Memory B cell (primary cell): ENCODE measurements at places on chromosomes 7 and 10.

GRCh38 chr10:70234668-70235447 is 1.6 kb upstream of the PPA1 start:
- no peak for DNase-seq

- no peak for DNase-seq
These were observed 65.0 kb downstream of the STK17A start for GRCh38 chr7:43647673-43648472.

GRCh38 chr10:115093776-115094408 is 727 bp downstream of the ATRNL1 start:
- DNase-seq: peak; percentile 32

DNA sequence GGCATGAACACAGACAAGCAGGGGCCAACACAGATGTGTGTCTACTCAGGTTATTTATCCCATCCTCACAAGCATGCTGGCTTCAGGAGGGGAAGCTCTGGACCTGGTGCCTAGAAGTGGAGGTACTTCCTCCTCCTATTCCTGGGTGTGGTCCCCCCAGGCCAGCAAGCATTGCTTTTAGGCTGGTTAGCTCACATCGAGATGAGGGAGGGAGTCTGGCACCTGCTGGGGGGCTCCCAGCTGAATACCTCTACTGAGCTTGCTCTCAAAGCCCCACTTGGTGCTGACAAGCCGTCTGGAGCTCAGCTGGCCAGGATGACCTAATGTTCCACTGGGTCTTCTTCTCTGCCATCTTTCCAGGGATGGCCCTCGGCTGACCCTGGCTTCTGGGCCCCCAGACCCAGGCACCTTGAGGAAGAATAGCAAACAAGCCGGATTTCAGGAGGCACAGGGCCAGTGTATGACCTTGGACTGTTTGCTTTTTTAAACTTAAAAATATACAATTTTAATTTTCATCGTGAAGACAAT is 26.8 kb downstream of the FAM241B start:
- no peak for DNase-seq

GRCh38 chr7:7720750-7721621 is 2.6 kb upstream of the RPA3 start:
- DNase-seq: no peak

GRCh38 chr10:95425592-95426465 is 135.0 kb upstream of the PDLIM1 start:
- no peak for DNase-seq

GRCh38 chr7:104964626-104965236 is 49.3 kb upstream of the KMT2E start:
- no peak for DNase-seq

GRCh38 chr7:5495581-5496375 is 72.1 kb upstream of the TNRC18 start:
- DNase-seq: no peak

GRCh38 chr7:84911077-84911476 is 275.8 kb downstream of the SEMA3D start:
- DNase-seq: no peak

DNA sequence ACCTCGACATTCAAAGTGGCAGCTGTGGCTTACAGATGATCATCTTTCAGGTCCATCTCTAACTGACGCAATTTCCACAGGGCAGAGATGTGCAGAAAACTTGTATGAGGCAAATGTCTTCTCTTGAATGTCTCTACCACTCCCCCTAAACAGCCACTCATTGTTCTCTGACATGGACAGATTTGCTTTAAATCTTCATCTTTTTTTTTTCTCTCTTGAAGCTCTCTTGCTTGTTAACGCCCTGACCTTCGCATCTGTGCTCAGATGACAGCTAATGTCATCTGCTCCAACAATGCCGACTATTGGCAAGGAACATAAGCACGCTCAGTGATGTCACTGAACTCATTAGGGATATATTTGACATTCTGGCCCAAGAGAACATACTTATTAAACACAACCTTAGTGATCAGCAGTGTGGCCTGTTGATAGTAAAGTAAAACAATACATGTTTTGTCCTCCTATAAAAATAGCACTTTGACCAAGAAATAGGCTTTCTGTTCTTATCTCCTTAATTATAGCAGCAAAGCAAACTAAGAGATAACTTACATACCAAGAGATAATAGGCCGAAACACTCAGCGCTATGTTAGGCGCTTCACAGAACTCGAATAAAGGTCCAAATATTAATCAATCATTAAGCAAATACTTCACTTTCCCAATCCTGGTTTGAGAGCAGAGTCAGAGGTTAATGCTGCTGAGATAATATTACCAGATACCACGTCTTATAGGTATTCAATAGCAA is 583.5 kb downstream of the PARD3 start:
- no peak for DNase-seq

- no peak for DNase-seq
These were observed 37.1 kb upstream of the NXPH1 start for GRCh38 chr7:8396294-8396693.

- DNase-seq: no peak
These were observed 19.6 kb downstream of the SRI start for GRCh38 chr7:88200261-88200660.

DNA sequence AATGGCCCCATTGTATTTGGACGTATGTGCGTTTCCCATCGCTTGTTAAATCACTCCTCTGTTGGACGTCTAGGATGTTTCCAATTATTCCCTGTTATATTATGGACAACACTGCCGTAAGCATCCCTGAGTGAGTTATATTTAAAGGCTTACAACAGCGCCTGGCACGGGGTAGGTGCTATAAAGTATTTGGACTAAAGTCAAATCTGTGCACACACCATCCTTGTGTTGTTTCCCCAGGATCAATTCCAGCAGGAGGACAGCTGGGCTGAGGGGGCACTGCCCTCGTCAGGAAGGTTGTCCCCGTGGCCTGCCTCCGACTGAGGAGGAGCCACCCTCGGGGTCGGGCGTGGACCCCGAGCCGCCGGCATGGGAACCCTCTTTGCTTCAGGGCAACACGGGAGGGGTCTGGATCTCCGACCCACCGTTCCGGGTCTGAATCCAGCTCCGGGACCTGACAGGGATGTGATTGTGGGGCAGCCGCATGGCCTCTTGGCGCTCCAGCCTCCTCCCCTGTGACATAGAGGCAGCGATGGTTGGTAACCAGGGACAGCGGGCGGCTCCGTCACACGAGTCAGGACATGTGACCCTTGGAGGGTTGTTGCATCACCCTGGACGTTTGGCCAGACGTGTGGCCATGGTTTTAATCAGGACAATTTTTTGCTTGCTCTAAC is 1.5 kb upstream of the JAKMIP3 start:
- DNase-seq: no peak

- no peak for DNase-seq
These were observed 25.2 kb downstream of the IQCE start for GRCh38 chr7:2583798-2584580.

GRCh38 chr7:45446195-45446944 is 127.8 kb upstream of the ADCY1 start:
- no peak for DNase-seq

GRCh38 chr10:34789966-34790506 is 25.1 kb downstream of the PARD3 start:
- DNase-seq: no peak

- no peak for DNase-seq
These were observed 81.0 kb downstream of the CPVL start for GRCh38 chr7:29065181-29065857.

DNA sequence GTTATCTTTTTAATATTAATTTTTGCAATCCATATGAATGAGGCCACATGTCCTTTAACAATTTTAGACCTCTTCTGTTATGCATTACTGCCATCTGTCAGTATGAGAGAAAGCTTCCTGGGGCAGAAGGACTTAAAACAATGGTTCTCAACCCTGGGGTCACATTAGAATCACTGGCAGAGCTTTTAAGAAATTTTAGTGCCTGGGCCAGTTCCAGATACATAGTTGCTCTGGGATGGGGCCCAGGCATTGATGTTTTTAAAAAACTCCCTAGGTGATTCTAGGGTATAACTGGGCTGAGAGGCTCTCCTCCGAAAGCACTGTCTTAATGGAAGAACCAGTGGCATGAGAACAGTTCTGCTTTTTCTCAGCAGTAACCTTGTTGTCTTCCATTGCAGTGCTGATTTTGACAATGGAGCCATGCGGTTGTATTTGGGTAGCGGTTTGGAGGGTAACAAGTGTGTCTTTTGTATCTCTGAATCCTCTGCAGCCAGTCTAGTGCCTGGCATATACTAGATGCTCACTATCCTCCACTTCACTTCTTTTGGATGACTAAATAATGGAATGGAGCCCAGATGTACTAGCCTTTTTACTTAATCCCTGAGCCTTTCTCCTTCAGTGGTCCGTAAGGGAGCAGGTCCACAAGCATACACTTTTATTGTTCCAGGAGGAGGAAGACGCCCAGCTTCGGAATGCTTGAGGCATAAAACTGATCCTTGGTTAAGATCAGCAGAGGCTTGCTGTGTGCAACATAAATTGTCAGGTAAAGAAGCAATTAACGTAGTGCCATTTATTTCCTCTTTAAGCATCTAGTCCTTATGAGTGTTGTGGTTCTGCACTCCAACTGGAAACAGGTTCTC is 227.1 kb downstream of the AUTS2 start:
- no peak for DNase-seq

- DNase-seq: no peak
These were observed 220.6 kb downstream of the CCDC3 start for GRCh38 chr10:12780634-12781601.

DNA sequence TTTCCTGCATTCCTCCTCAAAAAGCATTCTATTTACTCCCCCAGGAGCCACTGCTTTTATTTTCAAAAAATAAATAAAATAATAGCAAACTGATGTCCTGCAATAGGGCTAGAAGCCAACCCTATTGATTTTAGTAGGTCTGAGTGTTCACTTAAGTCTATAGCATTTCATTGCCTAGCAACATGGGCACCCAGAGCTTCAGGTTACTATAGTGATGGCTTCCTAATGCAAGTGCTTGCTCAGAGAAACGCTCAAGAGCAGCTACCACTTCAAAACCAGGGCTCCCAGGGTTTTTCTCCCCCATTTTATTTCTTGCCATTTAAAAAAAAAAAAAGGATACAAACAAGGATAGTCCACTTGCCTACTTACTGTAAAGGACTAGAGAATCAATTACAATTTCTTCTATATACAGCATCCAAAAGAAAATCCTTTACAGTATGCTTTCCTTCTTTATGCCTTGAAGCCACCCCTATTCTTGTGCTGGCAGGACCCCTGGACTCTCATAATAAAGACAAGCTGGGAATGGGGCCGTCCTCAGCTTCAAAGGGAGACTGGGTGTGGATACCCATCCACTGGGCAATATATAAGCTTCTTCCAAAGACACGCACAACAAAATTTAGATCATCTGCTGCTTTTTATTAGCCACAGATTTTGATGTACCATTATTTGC is 133.3 kb downstream of the VPS41 start:
- DNase-seq: no peak

GRCh38 chr7:114662002-114662677 is 247.5 kb downstream of the FOXP2 start:
- no peak for DNase-seq

DNA sequence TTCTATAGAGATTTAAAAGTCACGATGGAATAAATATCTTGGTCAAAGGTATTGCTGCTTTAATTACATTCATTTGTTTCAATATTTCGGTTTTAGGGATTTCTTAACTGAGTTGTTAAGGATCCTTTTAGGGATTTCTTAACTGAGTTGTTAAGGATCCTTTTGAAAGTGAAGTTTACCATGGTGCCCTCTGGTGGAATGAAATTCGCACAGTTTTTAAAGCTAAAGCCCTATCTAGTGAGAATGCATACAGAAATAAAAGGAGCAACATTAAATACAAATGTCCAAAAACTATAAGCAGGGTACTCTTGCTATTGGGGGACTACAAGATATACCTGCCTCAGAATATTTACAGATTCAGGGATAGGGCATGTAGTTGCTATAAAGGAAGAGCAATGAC is 193.7 kb downstream of the RNLS start:
- DNase-seq: no peak

- DNase-seq: no peak
These were observed 49.4 kb downstream of the ZNF467 start for GRCh38 chr7:149723795-149724495.

DNA sequence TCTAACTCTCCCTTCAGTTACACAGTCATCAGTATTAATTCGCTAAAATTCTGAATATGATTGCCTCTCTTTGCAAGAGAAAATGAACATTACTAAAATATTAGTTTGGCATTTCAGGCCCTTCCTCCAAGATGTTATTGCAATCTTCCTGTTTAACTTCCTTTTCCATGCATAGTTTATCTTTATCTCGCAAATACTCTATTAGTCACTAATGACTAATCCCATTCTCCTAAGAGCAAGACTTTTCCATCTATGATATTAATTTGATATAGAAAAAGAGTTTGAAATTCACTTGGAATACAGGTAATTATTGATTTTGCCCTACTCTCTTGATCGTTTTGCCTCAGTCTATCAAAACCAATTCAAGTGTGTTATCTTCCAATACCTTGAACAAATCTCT is 41.8 kb upstream of the SEMA3A start:
- no peak for DNase-seq

GRCh38 chr7:138023618-138024342 is 21.9 kb upstream of the CREB3L2 start:
- no peak for DNase-seq

GRCh38 chr7:91537260-91538152 is 273.3 kb downstream of the FZD1 start:
- no peak for DNase-seq

- DNase-seq: no peak
These were observed 281.1 kb downstream of the ELFN1 start for GRCh38 chr7:1951159-1951536.

GRCh38 chr10:57973451-57973850 is 294.2 kb downstream of the IPMK start:
- no peak for DNase-seq

GRCh38 chr7:909358-910329 is 33.3 kb downstream of the GET4 start:
- peak; percentile 62 for DNase-seq

GRCh38 chr7:147818317-147818716 is 772.2 kb upstream of the C7orf33 start:
- DNase-seq: no peak

DNA sequence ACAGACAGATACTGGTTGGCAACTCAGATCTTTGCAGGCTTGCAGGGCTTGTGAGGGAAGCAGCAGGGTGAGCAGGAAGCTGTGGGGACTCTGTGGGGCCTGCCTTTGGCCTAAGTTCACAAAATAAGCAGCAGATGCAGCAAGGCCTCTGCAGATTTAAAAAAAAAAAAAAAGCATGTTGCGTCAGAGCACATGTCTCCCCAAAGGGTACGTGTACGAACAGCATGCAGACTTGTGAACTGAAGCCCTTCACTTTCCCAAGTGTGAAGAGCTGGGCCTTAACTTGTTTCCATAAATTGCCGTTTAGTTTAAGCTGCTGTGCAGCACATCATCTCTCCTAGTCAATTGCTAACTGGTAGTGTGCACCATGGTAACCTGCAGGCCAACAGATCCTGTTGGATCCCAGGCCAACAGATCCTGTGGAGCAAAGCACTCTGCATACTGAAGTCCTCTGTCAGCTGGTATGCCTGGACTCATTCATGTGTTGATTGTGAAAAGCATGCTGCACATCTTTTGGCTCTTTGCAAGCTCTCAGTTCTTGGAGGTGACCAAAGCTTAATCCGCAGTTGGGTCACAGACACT is 10.8 kb upstream of the XPNPEP1 start:
- DNase-seq: no peak

GRCh38 chr10:83371696-83372490 is 767.4 kb upstream of the GHITM start:
- no peak for DNase-seq

GRCh38 chr7:33799766-33800165 is 105.6 kb upstream of the BMPER start:
- DNase-seq: no peak
